ENCODE measurements at places on chromosomes 1 and 21. TPM values are rescaled to one million over a fixed set of nuclear protein-coding genes. Genes with fewer than 3 reads are reported as not detected.

Gene ADORA1
- total RNA-seq: 1.7 TPM

Gene COL16A1
- 19.3 TPM for total RNA-seq

Gene S100A3
- total RNA-seq: 0.28 TPM

Gene OLFML3
- total RNA-seq: 18.2 TPM

Gene PALMD
- total RNA-seq: 71.8 TPM

Gene SERINC2
- 16.3 TPM for total RNA-seq

Gene FHAD1
- 0.83 TPM for total RNA-seq

Gene ACTL8
- not detected for total RNA-seq

Gene DYRK3
- 5.2 TPM for total RNA-seq

Gene RCOR3
- 31.1 TPM for total RNA-seq

Gene PLA2G2A
- 1.1 TPM for total RNA-seq

Gene HJV
- 0.11 TPM for total RNA-seq

Gene DNAJC28
- total RNA-seq: 2.7 TPM

Gene MFSD2A
- total RNA-seq: 3.2 TPM

Gene CELA2B
- total RNA-seq: not detected

Gene DCAF6
- total RNA-seq: 57.8 TPM

Gene SEMA4A
- 1.2 TPM for total RNA-seq

Gene CD160
- 0.22 TPM for total RNA-seq

Gene ZNF593
- total RNA-seq: 28.3 TPM

Gene CAMTA1
- 71.5 TPM for total RNA-seq

Gene BLACAT1
- total RNA-seq: not detected

Gene GPR25
- not detected for total RNA-seq

Gene LRRC71
- not detected for total RNA-seq

Gene RCC2
- total RNA-seq: 27.0 TPM

Gene CHD5
- 0.07 TPM for total RNA-seq

Gene PKLR
- total RNA-seq: 0.34 TPM

Gene SNIP1
- 13.1 TPM for total RNA-seq

Gene ZYG11A
- 0.06 TPM for total RNA-seq

Gene AHDC1
- 43.9 TPM for total RNA-seq

Gene RNU1-4
- 5,330 TPM for total RNA-seq

Gene FCRL5
- not detected for total RNA-seq

Gene FCAMR
- total RNA-seq: not detected

Gene AMY2B
- total RNA-seq: 6.1 TPM

Gene ST6GALNAC5
- 7.6 TPM for total RNA-seq

Gene CYP4Z1
- total RNA-seq: 0.23 TPM

Gene SLC2A5
- total RNA-seq: 17.0 TPM

Gene NPR1
- total RNA-seq: 26.4 TPM

Measured in adrenal gland (tissue), 19 donors.